ENCODE measurements at places on chromosomes 6 and 20.
A peak's percentile ranks its signal among the peaks of the same experiment; 100 is the strongest.

- DNase-seq: no peak
Observed at GRCh38 chr20:58716476-58717277, 24.1 kb downstream of the NPEPL1 start.

DNA sequence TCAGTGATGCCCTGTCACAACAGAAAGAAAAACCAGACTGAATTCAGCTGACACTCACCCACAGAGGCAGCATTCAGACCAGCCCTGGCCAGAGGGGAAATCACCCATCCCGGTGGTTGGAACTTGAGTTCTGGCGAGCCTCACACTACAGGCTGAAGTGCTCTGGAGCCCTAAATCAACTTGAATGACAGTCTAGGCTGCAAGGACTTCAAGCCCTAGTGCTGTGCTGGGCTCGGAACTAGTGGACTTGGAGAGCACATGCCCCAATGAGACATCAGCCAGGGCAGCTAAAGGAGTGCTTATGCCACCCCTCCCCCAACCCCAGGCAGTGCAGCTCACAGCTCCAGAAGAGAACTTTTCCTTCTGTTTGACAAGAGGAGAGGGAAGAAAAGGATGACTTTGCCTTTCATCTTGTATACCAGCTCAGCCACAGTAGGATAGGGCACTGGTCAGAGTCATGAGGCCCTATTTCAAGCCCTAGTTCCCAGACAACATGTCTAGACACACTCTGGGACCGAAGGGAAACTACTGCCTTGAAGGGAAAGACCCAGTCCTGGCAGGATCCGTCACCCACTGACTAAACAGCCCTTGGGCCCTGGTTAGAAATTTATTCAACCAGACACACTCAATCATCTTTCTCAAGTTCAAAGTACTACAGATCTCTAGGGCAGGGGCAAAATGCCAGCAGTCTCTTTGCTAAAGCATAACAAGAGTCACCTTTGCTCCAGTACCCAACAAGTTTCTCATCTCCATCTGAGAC, 43.2 kb upstream of the PNRC1 start:
- DNase-seq: no peak

DNA sequence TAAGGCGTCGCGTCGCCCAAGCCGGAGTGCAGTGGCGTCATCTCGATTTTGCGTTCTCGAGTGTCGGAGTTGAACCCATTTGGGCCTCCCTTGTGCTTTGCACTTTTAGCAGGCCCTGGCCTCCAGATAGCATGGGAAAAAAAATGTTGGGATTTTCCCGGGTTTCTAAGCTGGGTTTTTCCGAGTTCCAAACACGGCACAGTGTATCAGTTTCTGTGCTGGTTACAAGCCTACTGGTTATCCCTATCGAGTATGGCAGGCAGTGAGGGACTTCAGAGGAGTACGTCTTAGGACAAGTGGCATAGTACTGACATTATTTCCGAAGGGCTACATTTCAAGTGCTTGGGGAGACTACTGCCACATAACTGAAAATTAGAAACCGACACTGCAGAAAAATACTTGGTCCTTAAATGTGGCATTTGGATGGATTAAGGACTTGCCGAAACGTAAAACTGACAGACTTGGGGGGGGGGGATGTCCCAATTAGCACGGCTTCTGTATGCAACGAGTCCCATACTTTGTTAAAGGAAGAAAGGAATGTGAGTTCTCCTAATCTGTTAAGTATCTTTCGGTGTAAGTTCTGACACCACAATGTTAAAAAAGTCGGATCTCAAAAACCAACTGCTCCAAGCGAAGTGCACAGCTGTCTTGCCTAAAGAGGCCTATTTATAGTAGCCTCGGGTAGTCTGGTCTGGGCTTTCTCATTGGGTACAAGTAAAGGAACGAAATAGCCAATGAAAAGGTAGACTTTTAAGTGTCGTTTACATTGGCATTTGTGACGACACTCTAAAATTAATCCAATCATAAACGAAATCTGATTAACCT, 70.2 kb downstream of the HFE start:
- DNase-seq: peak; percentile 85

DNA sequence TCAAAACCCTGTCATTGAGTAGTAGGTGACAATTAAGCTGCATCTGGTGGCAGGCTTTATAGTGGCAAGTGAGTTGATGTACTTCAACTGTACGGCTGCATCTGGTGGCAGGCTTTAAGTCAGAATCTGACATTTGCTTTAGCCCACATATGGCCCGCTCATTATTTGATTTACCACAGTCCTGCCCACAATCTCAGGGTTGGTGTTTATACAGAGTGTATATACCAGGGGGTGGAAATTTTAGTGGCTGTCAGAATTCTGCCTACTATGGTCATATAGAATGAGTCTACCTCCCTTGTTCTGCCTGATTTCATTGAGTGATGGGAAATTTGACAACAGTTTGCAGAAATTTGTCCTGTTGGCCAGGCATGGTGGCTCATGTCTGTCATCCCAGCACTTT, 112.3 kb downstream of the SMAP1 start:
- DNase-seq: no peak

- DNase-seq: no peak
Observed at GRCh38 chr20:1306316-1307135, 22.4 kb downstream of the SDCBP2 start.

DNA sequence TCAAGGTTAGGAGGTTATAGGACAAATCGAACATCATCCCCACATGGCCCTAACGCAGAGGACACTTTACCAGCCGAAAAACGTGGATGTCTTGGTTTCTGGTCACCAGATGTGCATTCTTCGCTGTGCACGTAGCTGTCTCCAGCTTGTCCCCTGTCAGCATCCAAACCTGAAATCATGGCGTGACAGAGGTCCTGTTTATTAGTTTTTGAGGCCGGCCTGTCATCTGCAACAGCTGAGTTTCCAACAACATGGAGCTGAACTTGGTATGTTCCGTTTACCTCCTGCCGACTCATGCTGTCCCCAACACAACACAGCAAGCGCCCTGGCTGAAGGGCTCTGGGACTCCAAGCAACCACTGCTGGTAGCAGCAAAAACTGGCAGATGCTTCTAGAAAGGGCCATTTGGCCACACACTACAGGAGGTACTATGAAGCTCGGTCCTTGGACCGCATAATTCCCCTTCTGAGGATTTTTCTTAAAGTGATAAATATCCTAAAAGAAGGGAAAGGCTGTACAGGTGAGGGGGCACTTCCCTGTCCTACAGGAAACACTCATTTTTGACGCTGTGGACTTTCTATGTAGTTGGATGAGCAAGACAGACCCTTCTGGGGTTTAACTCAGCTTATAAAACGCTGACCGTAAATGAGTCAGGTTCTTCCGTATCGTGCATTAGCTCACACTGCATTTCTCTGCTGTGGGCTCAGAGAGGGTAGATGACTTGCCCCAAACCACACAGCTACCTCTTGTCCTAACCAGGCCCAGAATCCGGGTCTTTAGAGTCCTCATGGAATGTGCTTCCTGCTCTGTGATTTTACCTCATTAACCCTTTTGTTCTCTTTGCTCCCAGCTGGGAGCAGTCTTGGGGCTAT, 79.7 kb upstream of the NFATC2 start:
- DNase-seq: no peak

DNA sequence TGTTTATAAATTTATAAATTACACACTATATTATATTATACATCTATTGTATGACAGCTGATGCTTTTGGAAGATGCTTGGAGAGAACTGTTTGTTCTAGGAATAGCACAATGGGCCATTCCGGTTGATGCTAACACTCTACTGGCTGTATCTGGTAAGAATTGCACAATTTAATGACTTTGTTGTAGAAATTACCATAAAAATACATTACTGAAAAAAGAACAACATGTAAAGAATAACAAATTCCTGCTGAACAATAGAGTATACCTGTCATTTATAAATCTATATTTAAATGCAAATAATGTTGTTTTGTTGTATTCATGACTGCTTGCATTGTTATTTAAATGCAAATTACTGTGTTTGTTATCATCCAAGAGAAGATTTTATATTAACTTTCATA, 14.4 kb downstream of the NR2E1 start:
- no peak for DNase-seq

DNA sequence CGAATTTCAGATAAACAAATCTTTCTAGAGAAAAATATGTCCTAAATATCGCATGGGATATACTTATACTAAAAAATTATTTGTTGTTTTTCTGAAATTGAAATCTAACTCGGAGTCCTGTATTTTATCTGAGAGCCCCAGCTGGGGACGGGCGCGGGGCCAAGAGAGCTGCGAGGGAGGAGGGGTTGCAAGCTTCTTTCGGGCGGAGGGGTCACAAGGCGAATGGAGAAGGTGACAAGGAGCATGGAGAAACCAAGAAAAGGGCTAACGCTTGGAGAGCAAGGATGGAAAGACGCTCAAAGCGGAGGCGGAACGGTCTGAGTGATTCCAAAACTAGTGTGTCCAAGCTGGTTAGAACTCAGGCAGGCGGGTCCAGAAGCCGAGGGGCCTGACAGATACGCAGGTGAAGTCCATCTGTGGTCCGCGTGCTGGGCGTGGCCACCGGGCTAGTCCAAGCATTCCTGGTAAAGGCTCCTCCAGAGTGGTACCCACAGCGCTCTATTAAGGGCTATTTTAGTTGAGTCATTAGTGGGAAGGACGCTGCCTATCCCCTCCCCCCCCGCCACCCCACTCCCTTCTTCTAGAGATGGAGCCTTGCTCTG, 41.5 kb upstream of the ZNFX1 start:
- DNase-seq: no peak

DNA sequence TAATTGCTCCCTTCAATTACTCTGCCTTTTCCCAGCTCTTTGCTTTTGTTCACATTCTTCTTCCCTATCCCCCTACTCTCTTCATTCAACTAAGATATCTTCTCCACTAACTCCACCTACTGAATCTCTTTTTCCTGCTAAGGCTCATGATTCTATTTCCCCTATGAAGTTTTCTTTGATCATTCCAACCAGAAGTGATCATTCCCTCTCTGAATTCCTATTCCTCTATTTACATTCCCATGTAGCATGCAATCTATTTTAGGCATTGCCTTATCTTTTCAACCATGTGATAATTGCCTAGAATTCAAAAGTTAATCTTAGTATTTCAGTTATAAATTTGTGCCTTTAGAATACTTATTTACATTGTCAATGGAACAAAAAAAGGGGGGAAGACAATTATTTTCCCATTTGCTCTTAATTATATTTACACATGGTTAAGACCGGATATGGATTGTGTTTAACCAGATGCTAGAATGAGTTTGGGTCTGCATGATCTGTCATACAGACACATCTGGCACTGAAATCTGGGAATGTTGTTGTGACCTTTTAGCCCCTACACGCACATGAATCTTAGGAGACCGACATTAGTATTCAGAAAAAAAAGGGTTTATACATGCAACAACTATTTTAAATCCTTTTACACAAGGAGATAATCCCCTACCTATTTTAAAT, 20.8 kb downstream of the MOXD1 start:
- no peak for DNase-seq

DNA sequence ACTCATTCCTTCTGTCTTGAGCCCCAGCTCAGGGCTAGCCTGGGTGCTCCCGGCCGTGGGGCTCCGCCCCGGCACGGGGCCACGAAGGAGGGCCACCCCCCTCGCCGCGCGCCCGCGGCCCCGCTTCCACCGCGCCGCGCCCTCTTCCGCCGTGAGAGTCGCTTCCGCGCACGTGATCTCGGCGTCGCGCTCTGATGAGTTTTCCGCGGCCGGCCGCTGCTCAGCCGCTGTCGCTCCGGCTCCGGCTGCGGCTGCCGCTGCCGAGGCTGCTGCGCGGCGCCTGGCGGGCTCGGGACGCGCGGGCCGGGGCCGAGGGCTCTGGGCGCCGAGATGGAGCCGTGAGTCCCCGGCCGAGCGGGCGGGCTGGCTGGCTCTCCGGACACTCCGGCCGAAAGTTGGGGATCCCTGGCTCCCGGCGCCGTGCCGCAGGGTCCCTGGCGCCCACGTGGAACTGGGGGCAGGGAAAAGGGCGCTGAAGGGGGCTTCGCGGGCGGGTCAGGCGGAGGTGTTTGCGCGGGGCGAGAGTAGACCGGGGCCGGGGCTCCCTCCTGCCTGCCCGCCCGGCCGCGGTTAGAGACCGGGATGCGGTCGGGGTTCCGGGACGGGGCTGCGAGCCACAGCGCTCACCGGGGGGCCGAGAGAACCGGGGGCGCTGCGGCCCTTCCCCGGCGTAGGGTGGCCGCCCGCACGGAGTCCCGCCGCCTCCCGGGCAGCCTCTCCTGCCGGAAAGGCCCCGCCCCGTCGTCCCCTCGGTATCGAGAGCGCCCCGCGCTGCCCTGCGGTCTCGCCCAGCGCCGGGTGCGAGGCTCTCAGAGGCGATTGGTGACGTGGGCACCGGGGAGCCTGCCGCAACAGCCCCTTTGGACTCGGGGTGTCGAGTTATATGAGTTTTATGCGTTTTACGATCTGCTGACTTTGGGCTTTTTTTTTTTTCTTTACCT, at the start of gene TMEM181:
Gene TMEM181, plus strand, starts transcription at position 197 of the 941 bp plus-strand sequence. Its CDS starts 134 bp downstream, at position 331.
- DNase-seq: peak; percentile 95

- DNase-seq: no peak
Observed at GRCh38 chr6:126067073-126067472, 80.7 kb downstream of the TRMT11 start.

DNA sequence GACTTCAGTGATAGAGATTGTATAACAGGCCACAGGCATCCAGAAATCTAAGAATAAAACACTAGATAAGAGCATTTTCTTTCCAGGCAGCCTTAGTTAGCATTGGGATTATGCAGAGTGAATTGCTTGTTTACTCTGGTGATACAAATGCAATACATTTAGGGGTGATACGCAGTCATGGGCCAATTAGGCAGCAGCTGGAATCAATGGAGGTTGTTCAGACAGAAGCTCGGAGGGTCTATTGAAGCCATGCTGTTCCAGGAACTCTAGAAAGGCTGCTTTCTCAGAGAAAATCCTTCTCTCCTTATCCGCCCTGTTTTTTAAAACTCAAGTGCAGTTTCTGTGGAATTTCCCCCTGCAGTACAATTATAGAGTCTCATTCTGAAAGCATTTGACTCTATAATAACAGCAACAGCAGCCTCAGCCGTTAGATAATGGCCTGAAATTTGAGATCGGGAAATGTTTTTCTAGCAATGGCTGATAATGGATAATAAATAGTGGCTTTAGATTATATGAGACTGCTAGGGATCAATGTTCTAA, 364.3 kb upstream of the HS3ST5 start:
- no peak for DNase-seq

DNA sequence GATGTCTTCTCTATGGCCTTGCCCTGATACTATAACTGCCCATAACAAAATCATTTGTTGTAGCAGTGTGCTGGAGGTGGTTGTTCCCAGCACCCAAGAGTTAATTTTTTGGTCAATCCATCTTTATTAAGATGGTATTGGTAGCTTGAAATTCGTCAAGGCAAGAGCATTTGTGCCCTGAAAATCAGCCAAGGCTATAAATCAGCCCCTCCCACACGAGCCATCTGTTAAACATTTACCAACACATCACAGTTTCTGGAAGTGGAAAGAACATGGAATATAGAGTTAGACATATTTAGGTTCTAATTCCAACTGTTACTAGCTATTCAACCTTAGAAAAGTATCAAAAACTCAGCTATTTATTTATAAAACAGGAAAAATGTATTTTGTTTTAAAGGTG, 888.4 kb upstream of the GJE1 start:
- no peak for DNase-seq

- DNase-seq: no peak
Observed at GRCh38 chr6:53581173-53581773, 36.4 kb upstream of the GCLC start.

GRCh38 chr6:98924647-98925046, 23.1 kb downstream of the FBXL4 start:
- DNase-seq: no peak
